ENCODE measurements at places on chromosomes 1 and 21. TPM values are rescaled to one million over a fixed set of nuclear protein-coding genes. Genes with fewer than 3 reads are reported as not detected.

Gene NPHS2
- 2.5 TPM for total RNA-seq

- DNase-seq, result peak; percentile 88
These were observed 8.8 kb downstream of the UBE2J2 start for GRCh38 chr1:1264868-1265272.

GRCh38 chr1:222794656-222795474 lies 20.0 kb upstream of the DISP1 start:
- no peak for DNase-seq

Gene ANGPTL3
- total RNA-seq, result not detected

Measured in kidney epithelial cell (primary cell).